ENCODE measurements at places on chromosomes 4 and X.

GRCh38 chr4:76012388-76012801 is 5.1 kb upstream of the CXCL9 start:
- DNase-seq = no peak

GRCh38 chrX:32678487-32678886 is 532.9 kb downstream of the DMD start:
- no peak for DNase-seq

DNA sequence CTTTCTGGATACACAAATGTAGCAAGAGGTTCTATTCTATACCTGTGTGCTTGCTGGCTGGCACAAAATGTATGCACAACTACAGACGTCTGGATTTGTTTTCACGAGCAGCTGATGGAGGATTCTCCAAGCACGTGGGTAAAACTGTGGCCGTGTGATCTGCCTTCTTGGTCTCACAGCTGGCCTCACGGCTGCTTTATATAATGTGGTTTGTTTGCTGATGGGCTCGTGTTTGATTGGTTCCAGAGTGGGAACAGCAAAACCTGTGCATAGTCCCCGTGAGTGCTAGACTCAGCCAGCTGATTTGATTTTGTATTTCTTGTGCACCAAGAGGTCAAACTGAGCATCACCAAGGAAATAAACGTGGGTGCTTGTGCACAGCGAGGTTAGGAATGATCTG is 262.6 kb upstream of the RPS6KA3 start:
- DNase-seq = no peak

GRCh38 chr4:81346719-81347118 is 125.0 kb downstream of the RASGEF1B start:
- no peak for DNase-seq

- no peak for DNase-seq
Observed at GRCh38 chr4:9927341-9928007, 93.8 kb downstream of the SLC2A9 start.

GRCh38 chr4:140837736-140838135 is 81.6 kb upstream of the TBC1D9 start:
- no peak for DNase-seq

DNA sequence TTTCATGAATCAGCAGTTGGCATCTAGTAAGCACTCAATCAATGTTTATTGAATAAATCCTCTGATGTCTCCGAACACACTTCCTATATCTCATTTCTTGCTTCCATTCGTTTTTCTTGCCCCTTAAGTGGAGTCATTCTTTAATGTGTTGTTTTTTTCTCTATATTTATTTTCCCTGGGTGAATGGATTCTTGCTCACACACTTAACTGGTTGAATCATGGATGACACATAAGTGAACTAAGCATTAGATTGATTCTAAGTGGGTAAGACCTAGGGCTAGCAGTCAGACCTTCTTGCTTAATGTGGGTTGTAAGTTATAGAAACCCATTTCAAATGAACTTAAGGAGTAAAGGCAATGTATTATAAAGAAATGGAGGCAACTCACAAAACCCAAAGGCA is 111.1 kb downstream of the RTL3 start:
- no peak for DNase-seq

DNA sequence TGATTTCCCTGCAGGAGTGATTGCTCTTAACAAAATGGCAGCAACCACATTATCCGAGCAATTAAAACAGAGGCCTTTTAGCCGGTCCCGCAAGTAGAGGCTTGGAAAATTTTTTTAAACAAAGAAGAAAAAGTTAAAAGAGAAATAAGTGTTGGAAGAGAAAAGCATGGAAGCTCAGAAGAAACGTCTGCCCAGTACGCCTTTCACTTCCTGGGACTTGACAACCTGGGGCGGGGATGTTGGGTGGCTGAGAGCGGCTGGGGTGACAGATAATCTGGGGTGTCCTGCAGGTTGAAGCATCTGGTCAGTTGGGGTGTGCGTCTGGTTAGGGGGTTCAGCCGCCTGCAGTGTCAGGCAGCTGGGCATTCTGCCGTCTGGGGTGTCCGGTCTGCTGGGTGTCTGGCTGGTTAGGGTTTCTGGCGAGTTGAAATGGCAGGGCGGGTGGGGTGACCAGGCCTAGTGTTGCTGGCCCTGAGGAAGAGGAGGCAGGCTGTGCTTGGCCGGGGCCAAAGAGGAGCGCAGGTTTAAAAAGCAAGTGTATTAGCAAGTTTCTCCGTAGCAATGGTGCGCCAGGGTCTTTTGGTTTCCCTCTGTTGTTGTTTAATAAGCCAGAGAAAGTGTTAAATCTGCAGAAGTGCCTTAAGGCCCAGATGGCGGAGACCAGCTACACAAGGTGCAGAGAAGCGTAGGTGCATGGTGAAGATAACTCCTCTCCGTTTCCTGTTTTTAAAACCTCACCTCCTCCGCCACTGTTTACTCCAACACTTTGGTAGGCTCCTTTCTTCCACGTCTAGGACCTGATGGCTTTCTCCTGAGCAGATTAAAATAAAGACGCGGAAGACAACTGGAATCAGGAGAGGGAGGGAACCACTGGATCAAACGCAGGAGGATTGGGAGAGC is 5.6 kb downstream of the HAND2 start:
- DNase-seq = no peak

DNA sequence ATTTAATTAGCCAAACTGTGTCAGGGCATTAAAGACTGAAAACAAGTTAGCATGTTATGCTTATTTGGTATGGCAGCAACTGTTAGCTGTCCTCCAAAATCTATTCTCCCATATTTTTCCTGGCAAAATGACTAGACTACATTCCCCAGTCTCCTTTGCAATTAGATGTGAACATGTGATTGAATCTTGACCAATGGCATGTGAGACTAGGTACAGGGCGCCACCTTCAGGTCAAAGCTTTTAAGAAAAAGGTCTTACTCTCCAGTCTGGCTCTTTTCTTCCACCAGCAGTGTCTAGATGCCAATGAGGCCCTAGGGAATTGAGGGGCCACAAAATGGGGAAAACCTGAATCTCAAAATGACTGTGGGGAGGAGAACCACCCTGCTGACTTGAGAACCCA is 408.2 kb downstream of the SMARCA1 start:
- no peak for DNase-seq

DNA sequence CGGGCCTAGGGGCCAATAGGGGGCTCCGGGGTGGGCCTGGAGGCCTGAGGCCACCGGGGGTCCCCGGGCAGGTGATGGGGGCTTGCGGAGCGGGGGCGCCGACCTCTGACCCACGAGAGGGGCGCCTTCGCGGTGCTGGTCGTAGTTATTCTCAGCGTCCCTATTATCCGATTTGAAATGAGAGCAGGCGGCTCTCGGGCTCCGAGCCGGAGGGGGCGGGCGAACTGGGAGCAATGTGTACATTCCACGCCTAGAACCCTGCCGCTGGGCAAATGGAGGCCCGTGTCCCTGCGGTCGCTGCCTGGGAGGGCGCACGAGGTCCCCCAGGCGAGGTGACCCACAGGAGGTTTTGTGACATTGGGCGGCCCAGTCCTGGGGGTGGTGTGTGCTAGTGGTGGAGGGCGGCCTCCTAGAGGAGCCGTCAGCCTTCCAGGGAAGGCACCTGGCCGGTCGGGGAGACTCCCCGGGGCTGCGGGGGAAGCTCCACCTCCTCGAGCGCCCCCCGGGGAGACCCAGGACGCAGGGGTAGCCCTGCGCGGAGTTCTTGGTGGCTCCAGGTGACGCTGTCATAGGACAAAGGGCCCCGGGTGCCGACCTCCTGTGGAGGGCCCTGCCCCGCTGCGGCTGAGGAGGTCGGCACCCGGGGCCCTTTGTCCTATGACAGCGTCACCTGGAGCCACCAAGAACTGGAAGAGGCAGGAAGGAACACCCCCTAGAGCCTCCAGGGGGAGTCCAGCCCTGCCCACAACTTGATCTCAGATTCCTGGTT is 102.6 kb upstream of the PRKX start:
- DNase-seq = peak; percentile 2

DNA sequence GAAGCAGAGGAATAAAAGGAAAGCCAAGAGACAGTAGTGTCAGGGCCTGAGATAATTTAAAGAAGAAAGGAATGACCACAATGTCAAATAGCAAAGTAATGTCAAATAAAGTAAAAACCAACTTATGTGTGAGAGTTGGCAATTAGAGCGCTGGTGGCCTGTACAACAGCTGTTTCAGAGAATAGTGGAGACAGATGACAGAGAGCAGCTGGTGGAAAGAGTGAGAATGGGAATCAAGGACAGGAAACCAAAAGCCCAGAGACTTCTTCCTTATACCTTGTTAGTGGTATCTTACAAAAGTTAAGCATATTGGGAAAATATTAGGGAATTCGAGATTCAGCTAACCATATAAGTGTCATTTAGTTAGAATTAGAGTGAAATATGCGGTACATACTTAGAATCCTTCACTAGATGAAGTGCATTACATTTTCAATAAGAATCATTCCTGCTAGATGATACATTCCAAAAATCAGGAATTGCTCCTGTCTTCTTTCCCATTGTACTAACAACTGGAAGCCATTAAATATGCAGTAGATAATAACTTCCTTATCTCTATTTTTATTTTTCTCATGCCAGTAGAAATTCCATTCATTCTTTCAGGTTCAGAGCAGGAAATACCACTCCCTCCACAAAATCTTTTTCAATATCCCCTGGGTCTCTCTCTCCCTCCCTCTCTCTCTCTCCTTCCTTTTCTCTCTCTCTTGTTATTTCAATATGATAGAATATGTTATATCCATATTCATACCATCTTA is 525.4 kb downstream of the CENPC start:
- DNase-seq = no peak

DNA sequence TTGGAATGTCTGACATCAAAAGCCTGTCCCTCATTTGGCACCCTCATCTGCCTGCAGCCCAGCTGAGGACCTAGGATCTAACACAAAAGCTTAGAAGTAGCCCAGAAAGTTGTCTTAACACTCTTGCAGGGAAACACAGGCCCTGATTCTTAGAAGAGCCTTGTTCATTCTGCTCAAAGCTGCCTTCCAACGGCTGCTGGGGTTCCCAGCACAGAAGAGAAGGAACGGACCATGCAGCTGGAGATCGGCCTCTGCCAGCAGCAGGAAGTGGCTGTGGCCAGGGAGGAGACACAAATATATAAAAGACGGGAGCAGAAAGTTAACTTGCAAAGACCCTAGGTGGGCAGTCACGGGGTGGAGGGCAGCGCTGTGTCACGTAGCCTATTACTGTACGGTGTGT is 20.4 kb downstream of the PRPS2 start:
- DNase-seq = no peak

- no peak for DNase-seq
Observed at GRCh38 chr4:23041501-23041900, 348.8 kb downstream of the GBA3 start.

- DNase-seq = no peak
Observed at GRCh38 chrX:114162068-114162735, 421.7 kb upstream of the HTR2C start.

DNA sequence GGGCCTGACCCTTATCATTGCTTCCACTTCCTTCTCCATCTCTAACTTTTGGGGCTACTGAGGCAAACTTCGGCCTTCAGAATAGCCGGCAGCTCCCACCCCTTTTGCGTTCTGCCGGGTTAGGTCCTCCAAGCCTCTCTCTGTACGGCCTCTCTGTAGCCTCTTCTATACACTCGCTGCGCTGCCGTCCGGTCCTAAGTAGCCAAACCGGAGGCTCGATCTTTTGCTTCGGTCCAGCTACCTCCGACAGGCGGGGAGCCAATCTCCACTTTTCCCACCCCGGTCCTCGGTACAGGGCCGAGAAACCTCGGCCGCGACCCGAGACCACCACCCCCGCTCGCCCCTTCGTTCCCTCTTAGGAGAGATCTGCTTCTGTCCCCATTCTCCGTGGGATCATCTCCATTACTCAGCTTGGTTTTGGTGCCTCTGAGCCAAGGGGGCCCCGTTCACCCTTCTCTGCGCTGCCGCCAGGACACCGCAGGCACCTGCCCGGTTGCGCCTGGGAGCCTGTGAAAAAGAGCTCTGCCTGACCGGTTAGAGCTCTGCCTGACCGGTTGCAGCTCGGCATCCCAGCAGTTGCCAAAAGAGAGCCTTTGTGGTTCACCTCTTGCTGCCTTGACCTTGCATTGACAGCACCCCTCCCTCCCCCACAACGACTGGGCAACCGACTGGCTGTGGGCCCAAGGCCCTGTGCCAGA is 1.0 kb upstream of the HTR2C start:
- no peak for DNase-seq

DNA sequence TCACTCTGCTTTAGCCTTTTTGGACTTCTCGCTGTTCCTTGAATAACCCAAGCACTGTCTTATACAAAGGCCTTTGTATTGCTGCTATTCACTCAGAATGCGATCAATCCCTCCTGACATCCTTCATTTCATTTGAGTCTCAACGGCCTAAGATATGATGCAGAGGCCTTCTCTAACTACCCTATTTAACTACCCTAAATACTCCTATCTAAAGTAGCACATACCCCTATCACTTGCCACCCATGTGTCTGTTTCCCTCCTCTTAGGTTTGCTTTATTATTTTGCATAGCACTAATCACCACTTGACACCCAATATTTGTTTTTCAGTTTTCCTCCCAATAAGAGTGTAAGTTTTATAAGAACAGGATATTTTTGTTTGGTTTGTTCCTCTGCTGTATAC is 42.3 kb upstream of the ACSL4 start:
- no peak for DNase-seq

GRCh38 chrX:119235872-119236622 is at the start of gene PGRMC1:
Gene PGRMC1 (plus strand): TSS chrX:119236285. CDS start chrX:119236364, 79 bp downstream.
- peak; percentile 80 for DNase-seq

DNA sequence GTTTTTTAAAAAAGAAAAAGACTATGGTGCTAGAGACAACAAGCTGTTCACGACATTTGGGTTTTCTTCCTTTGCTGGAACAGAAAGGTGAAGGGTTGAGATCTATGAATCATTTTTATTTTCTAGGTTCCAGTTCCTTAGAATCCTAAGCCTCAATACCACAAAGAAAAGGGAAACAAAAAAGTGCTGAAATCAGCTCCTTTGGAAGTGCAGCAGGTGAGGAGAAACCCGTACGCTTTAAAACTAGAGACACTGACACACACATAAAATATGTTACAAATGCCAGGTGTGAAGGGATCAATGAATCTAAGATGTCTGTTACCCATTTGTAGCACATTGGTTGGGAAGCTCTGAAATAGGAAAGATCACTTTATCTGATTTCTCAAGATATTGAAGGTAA is 125.2 kb downstream of the AREG start:
- DNase-seq = no peak

GRCh38 chr4:115360431-115360830 is 247.0 kb upstream of the NDST4 start:
- DNase-seq = no peak

- peak; percentile 35 for DNase-seq
Observed at GRCh38 chr4:146243141-146243882, 29.0 kb downstream of the REELD1 start.

DNA sequence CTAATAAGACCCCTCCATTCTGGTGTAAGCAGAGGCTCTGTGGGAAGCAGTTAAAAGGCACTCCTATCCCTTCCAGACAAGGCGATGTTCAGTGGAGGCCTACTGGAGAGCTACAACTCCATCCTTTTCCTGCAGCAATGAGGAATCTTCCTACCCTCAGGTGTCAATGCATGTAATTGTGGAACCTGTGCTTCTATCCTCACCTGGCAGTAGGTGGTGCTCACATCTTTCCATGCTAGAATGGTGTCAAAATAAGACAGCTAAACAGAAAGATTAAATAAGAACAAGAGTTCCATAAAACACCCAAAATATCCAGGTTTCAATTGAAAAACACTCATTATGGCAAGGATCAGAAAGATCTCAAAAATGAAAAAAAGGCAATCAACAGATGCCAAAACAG is 224.6 kb downstream of the IL15 start:
- DNase-seq = no peak

Data from naive thymus-derived CD8-positive, alpha-beta T cell (primary cell).